ENCODE measurements at places on chromosomes 16 and 17.

- no peak for DNase-seq
Measured at GRCh38 chr17:67712375-67712774, 5.4 kb upstream of the NOL11 start.

GRCh38 chr17:37711113-37711512 is 33.7 kb downstream of the HNF1B start:
- DNase-seq, result no peak

DNA sequence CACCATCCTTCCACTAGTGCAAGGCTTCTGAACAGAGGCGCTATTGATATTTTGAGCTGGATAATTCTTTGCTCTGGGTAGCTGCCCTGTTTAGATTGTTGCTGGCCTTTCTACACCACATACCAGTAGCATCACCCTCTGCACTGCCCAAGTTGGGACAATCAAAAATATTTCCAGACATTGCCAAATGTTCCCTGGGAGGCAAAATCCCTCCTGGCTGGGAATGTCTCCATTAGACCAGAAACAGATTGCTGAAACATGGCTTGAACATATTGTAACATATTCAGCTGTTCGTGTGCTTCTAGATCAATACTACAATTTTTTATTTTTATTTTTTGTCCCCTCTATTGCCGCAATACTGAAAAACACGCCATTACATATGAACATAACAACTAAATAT is 174.6 kb downstream of the ABCA8 start:
- DNase-seq, result no peak

- DNase-seq, result no peak
Measured at GRCh38 chr16:87033021-87033471, 284.1 kb downstream of the C16orf95 start.

- no peak for DNase-seq
Measured at GRCh38 chr17:17096438-17097178, 54.4 kb downstream of the MPRIP start.

Measured in DND-41 (cell line).